ENCODE measurements at places on chromosomes 6 and 20.

DNA sequence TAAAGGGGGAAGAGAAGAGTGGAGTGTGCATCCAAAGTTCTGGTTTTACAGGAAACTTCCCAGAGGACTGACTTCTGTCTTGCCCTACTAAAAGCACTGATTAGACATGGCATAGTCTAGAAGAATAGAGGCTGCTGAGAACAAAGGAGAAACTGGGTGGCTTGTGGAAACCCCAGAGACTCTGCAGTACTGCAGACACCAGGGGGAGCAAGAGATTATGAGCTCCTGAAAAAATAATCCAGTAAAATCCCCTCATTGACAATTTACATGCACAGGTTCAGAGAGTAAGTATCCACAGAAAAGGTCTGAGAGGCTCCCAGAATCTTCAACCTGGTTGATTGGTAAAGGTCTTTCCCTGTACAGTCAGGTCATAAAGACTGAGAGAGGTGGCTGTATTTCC, 48.7 kb upstream of the CLVS2 start:
- no peak for DNase-seq

DNA sequence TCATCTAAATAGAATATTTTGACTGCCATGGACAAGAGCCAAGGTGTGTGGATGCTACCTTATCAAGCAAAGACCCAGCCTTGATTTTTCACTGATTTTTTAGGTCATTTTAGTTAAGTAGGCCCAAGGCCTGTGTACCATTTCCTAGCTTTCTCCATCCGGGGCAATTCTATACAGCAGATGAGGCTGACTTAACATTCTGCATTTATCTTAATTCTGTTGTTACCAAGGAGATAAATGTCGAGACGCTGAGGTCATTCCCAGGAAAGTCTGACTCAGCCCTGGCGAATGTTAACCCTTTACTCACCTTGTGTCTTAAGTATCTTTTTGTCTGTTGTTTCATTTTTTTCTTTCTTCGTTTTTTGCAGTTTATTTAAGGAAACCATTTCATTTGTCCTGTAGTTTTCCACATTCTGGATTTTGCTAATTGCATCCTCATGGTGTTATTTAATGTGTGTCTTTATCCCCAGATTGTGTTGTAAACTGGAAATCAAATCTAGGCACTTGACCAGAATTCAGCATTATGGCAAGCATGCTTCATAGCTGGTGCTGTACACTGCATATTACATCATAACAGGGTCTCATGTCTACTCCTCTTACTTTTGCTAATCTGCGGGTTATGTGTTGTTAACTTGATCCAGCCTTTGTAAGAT, 277.0 kb downstream of the CDKAL1 start:
- peak; percentile 91 for DNase-seq

DNA sequence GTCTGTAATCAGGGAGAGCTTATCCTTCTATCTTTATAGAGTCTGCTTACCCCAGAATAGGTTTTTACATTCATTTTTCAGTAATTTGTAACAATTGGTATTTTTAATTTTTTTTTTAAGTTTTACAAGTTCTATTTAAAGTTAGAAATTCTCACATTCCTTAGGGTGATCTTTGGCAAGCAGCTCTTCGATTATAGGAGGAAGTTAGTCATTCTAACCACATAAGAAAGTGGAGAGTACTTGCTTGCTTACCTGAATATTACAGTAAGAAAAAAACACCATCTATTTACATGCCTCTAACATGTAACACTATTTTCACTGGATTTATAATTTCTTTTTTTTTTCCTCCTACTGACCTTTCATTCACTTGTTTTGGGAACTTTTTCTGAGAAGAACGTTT, 6.7 kb downstream of the TSHZ2 start:
- no peak for DNase-seq

- no peak for DNase-seq
Measured at GRCh38 chr6:127727260-127727953, 150.4 kb downstream of the C6orf58 start.

GRCh38 chr6:16236631-16237199, 1.7 kb upstream of the GMPR start:
- DNase-seq: peak; percentile 83

- no peak for DNase-seq
Measured at GRCh38 chr6:57085471-57085870, 4.5 kb upstream of the ZNF451 start.

DNA sequence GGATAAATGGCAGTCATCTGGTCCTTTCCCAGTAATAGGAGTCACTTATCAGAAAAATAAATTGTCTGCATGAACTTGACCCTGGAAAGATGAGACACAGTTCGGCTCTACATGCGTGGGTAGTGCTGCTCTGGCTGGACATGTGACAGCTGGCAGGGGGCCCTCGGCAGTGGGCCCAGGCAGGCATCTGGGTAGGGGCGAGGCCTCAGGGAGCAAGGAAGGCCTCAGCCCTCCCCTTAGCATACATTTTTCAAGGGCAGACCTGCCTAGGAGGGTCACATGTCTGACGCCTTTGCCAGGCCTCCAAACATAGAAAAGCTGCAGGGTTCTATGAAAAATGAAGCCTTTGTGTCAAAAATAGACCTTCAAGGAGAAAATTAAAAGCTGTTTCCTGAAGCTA, 12.8 kb upstream of the ILRUN start:
- DNase-seq: peak; percentile 74

DNA sequence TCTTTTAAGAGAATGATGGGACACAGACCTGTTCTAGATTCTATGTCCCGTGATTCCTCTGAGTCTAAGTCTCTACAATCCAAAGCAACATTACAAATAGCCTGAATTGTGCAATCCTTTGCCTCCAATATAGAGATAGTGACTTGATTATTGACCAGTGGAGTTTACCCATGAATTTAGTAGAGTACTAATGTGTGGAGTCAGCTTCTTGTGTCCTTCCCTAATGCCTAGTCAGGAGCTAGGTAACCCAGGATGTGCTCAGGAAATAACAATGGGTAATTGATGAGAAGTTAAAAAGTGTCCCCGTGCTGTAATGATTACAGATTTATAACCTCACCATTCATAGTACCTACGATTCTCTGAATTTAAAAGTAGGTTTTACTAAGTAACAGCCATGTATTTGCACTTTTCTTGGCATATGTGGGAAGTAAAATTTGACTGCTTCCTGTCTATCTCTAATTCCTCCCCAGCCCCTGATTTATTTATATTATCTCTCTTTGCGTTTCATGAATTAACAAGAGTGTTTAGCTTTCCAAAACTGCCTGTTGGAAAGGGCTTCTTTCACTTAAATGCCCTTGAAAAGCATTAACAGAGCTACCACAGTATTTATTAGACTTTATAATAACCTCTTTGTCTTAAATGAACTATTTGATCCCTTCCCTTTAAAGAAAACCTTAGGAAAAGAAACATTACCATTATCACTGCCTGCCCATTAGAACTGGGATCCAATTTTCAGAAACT, 30.5 kb downstream of the NEDD9 start:
- no peak for DNase-seq

DNA sequence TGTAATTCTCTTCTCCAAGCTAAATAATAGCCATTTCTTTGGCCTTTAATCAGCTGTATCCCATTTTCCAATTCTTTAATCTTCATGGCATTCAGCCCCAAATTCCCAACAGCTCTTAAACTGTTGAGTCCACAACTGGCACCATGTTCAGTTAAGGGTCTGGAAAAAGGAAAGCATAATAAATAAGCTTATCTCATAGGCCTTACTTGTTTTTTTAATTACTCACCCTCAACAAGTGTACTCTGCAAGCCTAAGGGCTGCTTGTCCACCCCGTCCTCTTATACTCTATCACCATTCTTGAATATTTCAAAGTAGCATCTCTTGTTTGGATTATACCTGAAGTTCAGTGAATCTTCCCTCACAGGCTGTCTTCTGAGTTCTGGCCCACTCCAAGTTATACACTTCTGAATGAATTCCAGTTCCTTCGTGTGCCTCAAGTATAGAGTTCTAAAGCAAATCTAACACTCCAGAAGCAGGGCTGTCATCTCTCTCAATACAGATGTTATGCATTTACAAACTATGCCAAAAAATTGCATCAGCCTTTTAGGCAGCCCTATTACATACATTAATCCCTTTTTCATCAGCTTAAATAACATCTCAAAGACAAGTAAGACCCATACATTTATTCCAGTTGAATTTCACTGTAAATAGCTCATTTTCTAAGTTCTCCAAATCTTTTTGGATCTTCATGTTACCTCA, 98.7 kb downstream of the COL21A1 start:
- DNase-seq: peak; percentile 29

DNA sequence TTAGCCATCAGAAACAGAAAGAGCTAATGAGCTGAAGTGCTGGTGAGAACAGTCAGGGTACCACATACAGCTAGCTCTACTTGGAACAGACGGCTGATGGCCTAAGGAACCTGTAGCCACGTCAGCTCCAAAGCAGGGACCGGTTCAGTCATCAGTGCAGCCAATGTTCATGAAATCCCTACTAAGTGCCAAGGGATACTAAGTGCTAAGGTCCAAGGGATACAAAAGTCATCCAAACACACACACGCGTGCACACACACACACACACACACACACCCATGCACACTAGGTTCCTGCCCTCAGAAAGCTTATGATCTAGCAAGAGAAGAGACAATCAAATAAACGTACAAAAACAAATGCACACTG, 53.6 kb downstream of the MAP3K5 start:
- DNase-seq: no peak

DNA sequence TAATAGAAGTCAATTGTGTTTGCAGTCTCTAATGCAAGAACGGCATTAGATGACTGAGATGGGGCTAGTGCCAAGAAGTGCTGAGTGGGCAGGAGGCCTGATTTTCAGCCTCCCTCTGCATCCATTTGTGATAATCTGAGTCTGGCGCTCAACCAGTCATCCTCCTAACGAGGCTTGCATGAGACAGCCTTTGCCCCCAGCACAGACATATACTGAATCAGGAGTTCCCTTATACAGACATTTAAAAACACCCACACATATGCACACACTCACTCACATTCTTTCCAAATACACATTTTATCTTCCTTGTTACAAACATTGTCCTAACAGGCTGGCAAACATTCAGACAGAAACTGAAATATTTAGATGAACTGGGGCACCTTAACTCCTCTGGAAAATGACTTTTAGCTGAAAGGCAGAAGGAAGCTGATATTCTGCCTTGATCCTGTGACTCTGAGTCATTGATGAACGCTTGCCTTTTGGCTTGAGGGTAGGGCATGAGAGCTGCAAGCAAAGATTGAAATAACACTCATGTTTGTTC, 562.3 kb downstream of the DHX35 start:
- DNase-seq: no peak

- peak; percentile 3 for DNase-seq
Measured at GRCh38 chr6:49327005-49327404, 136.0 kb downstream of the MMUT start.

DNA sequence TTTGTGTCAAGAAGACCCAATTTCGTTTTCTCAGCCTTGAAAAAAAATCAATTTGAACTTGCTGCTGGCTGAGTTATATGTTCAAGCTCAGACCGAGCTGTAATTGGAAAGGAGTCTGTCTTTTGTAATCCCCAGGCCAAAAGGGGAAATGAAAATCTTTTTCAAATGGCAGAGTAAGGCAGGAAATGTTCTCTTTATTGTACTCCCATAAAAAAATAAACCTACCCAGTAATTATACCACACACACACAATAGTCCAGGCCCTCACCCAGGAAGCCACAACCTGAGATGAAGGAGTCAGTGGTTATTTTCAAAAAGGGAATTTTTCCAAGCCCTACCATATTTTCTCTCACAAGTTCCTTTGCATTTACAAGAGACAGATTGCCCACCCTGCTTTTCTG, 45.3 kb downstream of the CLIC5 start:
- no peak for DNase-seq

DNA sequence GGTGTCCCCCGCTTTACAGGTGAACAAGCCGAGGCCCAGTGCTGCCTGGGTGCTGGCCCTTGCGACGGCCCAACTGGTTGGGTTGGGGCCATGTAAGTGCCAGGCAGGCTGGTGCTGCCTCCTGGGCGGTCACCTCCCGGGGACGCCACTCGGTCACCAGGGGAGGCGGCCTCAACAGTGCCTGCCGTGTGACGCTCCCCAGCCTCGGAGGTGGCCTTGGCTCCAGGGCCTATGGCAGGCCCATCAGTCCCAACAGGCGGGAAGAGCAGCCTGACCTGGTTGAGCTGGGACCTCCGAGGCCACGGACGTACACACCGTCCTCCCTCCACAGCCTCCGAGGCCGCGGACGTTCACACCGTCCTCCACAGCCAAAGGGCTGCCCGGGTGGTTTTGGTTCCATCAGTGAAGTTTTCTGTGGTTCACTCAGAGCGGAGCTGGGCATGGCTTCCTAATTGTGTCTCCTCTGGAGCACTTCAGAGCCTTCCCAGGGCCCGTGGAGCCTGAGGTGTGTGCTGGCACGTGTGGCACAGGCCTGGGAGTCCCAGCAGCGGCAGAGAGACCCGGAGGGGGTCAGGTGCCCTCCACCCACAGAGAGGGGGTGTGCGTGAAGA, 19.3 kb upstream of the SLCO4A1 start:
- peak; percentile 14 for DNase-seq

GRCh38 chr6:40671694-40672050, 84.5 kb upstream of the LRFN2 start:
- no peak for DNase-seq

GRCh38 chr20:33679758-33680485, 5.7 kb upstream of the NECAB3 start:
- no peak for DNase-seq

DNA sequence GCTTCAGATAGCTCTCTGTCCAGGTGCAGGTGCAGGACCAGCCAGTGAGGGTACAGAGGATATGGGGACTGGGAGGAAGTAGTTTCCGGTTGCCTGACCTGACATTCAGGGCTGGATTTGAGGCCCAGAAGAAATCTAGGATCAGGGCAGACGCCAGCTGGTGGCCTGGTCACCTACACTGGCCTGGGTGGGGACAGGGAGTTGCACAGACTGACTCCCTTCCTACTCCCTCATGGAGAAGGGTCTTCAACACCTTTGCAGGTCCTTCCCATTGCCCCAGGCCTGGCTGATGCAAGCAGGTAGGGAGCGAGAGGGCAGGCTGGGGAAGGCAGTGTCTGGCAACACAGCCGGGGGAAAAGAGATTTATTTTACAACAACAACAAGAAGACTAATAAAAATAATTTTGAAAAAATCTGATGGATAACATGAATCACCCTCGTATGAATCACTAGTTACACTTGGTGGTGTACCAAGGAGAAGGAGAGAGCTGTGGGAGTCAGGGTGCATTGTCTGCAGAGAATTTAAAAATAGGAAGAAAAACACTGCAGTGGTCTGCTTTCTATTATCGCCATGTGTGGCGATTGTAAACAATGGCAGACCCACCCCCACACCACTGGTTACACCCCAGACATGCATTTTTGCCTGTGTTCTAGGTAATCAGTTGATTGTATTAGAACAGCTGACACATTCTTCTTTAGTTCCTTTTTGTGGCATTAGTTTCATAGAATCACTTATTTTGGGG, 62.3 kb upstream of the SNX9 start:
- DNase-seq: peak; percentile 73

- no peak for DNase-seq
Measured at GRCh38 chr6:14443629-14444268, 326.2 kb downstream of the CD83 start.

DNA sequence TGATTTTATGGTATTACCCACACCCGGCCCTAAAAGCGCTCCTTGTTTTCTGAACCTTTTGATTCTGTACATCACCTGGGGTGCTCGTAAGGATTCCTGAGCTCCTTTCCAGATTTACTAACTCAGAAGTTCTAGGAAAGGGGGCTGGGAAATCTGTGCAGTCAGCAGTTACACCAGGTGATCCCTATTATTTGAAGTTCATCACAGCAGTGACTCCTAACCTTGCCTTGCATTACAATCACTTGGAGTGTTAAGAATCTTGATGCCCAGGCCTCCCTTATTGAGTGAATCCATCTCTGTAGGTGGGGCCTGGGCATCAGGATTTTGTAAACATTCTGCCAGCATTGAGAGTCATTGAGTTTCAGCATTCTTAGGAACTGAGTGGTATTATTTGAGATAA, 44.7 kb downstream of the BMP6 start:
- DNase-seq: no peak

Data from foreskin fibroblast (primary cell).